ENCODE measurements at places on chromosomes 2 and 18. TPM values are rescaled to one million over a fixed set of nuclear protein-coding genes. Genes with fewer than 3 reads are reported as not detected.

DNA sequence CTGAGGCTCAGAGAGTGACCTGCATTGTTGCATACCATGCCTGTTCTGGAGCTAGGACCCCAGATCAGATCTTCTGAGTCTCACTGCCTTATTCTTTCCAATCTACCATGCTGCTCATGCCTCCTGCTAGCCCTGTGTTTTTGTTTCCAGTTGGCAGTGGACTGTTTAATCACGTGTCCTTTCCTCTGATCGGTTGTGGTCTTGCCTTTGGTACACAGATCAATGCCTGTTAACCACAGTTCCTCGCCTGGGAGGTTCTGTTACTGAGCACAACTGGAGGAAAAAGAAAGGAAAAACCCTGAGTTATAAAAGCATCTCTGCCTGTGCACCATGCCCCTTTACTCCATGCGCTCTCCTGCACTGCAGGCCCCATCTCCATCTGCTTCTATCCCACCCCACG lies 329.1 kb downstream of the SETBP1 start:
- no peak for DNase-seq

DNA sequence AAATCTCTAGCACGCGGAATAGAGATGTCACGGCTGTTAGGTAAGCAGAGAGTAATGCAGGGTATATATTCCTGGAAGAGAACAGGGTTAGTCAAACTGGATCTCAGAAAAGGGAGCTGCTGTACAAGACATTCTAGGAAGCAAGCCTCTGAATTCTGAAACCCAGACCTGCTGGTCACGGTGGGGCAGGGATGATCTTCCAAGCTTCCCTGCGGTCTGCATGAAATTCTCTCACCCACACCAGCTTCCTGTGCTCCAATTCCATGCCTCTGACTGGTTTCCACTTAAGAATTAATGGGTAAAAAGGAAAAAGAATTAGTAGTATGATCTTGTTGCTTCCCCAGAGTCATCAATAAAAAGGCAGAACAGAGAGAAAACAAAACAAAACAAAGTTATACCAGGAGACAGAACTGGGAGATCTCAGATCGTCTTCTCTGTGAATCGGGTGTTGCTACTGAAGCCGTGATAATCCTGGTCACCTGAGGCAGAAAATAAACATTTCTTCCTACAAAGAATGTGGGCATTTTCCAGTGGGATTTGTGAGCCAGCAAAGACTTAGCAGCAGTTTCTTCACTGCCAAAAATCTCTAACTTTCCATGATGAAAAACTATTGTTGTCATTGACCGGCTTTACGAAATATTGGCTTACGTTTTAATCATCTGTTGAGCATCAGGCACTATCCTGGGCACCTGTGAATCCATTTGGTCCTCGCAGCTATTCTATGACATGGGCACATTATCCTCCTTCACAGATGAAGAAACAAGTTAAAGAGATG lies 5.3 kb upstream of the CYP27C1 start:
- DNase-seq: no peak

GRCh38 chr2:179322289-179322688 lies 57.7 kb upstream of the SESTD1 start:
- no peak for DNase-seq

DNA sequence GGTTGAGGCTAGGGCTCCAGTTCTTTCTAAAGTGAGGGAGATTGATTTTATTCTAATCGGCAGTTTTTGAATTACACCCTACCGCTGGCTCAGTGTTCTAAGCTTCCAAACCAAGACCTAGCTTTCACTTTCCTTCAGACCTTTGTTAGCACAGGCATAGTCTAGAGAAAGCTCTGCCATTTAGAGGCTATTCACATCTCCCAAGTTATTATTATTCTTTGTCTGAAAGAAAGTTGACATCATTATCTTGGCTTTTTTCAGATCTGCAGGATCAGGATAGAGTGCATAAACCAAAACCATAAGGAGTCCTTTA lies 276.8 kb downstream of the ASXL3 start:
- no peak for DNase-seq

- no peak for DNase-seq
Measured at GRCh38 chr2:150327564-150328489, 159.6 kb downstream of the RND3 start.

GRCh38 chr18:44060197-44060596 lies 620.5 kb upstream of the SETBP1 start:
- no peak for DNase-seq

DNA sequence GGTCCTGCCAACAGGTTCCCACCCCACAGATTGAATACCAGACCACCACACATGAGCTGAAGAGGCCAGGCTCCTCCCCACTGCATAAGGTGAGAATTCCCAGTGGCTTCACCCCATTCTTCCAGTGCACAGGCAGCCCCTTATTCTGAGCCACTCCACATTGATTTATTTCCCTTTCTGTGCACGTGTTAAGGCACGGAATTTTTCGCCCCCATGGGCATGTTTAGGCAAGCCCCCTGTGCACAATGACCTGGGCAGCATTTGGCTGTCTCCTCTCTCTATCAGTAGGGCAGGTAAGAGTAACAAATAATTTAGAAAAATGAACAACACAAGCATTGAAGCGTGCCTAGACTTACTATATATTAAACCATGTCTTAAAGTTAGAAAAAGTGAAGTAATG lies 15.2 kb upstream of the CHAC2 start:
- DNase-seq: no peak

Gene RBFA
- 33.5 TPM for total RNA-seq

DNA sequence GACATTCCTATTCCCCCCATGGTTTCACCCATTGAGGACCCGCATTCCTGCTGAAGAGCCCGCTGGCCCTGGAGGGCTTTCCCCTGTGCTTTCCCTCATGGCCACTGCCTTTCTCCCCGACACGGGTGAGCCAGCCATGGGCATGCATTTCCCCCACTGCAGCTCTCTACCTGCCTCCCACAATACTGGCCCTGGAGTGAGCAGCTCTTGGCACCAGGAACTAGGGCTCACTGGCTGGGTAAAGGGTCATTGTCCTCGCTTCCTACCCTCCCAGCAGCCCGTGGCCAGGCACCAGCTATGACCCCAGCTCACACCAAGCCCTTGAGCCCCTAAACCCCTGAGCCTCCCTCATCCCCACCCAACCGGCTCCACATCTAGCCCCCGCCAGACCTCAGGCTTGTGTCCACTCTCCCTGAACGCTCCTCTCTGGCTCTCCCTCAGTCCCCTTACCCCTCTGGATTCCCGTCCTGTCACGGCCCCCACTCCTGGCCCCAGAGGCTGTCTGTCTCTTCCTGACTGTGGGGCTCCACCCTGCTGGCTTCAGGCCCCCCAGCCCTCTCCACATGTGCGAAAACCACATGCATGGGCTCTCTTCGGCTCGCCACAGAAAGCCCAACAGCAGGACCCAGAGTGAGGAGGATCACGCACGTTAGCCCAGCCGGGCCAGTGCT lies 199.8 kb downstream of the ZFP36L2 start:
- DNase-seq: no peak

DNA sequence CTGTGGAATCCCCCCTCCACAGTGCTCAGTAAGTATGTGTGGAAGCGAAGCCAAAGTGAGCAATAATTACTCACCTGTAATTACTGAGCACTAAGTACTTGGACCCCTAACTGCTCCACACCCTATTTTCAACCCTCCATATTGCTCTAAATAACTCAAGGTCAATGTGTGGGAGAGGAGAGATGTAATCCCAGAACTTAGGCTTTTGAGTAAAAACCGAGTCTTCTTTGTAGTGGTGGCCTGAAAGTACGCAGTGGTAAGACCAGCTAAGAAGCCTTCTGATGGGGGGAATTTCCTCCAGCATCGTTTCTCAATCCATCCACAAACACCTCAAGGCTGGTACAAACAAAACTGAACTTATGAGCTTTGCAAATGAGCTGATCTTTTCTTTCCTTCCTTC lies 551.6 kb downstream of the ZEB2 start:
- DNase-seq: no peak

GRCh38 chr2:39504790-39505335 lies 67.8 kb upstream of the MAP4K3 start:
- peak; percentile 63 for DNase-seq

Gene KCNS3
- 150 TPM for total RNA-seq

- DNase-seq: no peak
Measured at GRCh38 chr2:62672601-62673000, 32.9 kb upstream of the EHBP1 start.

Gene PPP1R7
- total RNA-seq: 126 TPM

Gene CD302
- 60.6 TPM for total RNA-seq

DNA sequence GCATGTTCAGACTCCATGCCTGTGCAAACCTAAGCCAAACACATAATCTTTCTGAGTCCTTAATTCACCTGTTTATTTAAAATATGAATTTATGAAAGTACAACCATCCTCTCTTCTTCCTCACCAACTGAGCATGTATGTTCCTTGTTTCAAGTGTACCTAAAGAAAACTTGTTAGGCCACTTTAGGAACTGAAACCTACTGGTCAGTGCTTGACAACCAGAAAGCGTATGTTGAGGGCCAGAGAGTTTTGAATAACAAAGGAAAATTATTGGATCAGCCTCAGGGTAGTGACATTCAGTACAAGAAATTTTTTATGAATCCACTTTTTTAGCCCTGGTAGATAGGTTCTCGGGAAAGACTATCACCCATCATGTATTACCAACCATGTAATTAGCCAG lies 847.6 kb upstream of the CELF4 start:
- no peak for DNase-seq

Gene MCEE
- total RNA-seq: 7.6 TPM

GRCh38 chr2:163970058-163970813 lies 234.4 kb upstream of the FIGN start:
- no peak for DNase-seq

DNA sequence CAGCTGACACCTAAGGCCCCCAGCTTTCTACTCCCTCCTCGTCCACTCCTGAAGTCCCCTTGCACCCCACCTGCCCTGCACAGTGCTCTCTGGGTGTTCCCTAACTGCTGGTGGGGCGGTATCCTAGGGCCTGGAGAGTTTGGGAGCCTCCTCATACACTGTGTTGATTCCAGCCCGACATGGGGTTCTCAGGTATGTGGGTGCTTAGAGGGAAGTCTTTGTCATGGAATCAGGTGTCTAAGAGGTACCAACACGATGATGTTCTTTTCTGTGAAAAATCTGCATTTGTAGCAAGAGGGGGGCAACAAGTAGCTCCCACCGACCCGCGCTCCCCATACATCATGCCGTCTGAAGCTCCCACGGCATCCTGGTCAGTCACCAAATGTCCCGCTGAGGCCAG lies 96.8 kb upstream of the SMAD7 start:
- DNase-seq: no peak

Gene CFAP53
- not detected for total RNA-seq

GRCh38 chr2:150165988-150166312 lies 321.5 kb downstream of the RND3 start:
- DNase-seq: no peak

Gene IL1R2
- total RNA-seq: 30.7 TPM

DNA sequence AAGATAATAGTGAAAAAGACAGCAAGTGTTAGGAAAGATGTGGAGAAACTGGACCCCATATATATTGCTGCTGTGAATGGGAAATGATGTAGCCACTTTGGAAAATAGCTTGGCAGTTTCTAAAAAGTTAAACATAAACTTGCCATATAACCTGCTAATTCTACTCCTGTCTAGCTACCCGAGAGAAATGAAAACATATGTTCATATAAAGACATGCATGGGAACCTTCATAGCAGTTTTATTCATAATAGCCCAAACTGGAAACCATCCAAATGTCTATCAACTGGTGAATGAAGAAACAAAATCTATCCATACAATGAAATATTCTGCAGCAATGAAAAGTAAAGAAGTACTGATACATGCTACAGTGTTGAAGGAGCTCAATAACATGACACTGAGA lies 50.4 kb upstream of the NABP1 start:
- DNase-seq: no peak

DNA sequence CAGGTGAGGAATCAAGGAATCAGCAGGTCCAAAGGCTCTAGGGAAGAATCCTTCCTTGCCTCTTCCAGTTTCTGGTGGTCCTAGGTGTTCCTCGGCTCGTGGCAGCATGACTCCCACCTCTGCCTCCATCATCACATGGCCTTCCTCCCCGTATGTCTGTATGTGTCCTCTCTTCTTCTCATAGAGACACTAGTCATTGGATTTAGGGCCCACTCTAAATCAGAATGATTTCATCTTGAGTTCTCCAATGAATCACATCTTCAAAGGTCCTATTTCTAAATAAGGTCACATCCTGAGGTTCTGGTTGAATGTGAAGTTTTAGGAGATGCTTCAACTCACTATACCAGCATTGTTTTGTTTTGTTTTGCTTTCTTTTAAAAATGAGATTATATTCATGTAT lies 11.1 kb upstream of the AGFG1 start:
- DNase-seq: no peak

Gene SCN1A
- total RNA-seq: not detected

GRCh38 chr2:67466734-67467133 lies 69.6 kb downstream of the ETAA1 start:
- no peak for DNase-seq

Gene SP140L
- total RNA-seq: 25.3 TPM

GRCh38 chr2:233449081-233449901 lies 95.0 kb downstream of the DGKD start:
- peak; percentile 75 for DNase-seq

Gene GTF2A1L
- 306 TPM for total RNA-seq

GRCh38 chr2:70620020-70620419 lies 66.4 kb upstream of the TGFA start:
- no peak for DNase-seq

GRCh38 chr2:17258861-17259260 lies 259.4 kb downstream of the RAD51AP2 start:
- DNase-seq: no peak

DNA sequence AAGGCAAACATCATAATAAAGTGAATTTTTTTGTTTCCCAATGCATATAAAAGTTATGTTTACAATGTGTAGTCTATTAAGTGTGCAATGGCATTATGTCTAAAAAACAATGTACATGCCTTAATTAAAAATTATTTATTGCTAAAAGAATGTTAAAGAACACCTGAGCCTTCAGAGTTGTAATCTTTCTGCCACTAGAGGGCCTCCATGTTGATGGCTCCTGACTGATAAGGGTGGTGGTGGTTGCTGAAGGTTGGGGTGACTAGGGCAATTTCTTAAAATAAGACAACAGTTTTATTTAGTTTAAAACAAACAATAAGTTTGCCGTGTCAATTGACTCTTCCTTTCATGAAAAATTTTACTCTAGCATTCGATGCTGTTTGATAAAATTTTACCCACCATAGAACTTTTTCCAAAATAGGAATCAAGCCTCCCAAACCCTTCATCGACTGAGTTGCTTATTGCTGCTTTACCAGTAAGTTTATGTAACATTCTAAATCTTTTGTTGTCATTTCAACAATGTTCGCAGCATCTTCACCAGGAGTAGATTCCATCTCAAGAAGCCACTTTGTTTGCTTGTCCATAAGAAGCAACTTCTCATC lies 32.3 kb downstream of the MAP3K2 start:
- peak; percentile 32 for DNase-seq

Gene CNNM4
- total RNA-seq: 1.2 TPM

GRCh38 chr18:77093586-77093985 lies 39.0 kb downstream of the MBP start:
- peak; percentile 70 for DNase-seq

DNA sequence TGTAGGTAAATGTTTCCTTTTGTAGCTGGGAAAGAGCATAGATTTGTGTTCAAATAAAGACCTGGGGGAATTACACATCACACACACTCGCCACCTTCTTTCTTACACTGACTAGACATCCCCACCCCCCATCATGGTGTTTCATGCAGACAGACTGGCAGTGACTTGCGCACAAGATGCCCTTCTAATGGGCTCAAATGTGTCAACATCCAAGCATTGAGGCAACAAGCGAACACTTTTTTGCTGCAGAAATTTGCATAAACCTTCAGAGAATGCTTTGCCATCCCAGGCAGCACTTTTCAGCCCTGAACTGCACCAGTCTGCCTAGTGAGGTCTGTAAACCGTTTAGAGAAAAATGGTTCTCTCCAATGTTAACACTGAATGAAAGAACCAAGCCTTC lies 4.5 kb downstream of the HOXD8 start:
- DNase-seq: no peak

All from stomach (tissue), 19 donors.